ENCODE measurements at places on chromosomes 3 and 15.

- DNase-seq = no peak
These were observed 134.8 kb upstream of the RGMA start for GRCh38 chr15:93223803-93224202.

DNA sequence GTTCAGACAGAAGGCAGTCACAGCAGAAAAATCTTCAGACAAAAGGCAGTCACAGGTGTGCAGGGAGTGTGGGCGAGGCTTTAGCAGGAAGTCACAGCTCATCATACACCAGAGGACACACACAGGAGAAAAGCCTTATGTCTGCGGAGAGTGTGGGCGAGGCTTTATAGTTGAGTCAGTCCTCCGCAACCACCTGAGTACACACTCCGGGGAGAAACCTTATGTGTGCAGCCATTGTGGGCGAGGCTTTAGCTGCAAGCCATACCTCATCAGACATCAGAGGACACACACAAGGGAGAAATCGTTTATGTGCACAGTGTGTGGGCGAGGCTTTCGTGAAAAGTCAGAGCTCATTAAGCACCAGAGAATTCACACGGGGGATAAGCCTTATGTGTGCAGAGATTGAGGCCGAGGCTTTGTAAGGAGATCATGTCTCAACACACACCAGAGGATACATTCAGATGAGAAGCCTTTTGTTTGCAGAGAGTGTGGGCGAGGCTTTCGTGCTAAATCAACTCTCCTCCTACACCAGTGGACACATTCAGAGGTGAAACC, 27.6 kb downstream of the ZNF589 start:
- DNase-seq = no peak

- DNase-seq = no peak
These were observed 1.3 kb upstream of the TMIE start for GRCh38 chr3:46699676-46700523.

DNA sequence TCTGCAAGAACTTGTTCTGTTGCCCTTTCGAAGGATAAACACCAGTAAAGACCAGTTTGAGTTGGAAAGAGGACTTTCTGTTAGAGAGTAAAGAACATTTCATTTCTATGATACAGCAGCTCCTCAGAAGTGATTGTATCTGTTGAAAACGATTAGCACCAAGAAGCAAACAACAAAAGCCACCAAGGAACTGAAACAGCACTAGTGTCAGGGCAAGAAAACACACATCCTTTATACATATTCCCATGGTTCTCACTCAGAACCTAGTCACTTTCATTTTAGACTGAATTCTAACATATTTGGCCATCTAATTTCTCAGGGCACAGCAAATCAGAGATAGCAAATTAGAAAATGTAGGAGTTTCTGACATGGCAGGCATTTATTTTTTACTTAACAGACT, 116.1 kb downstream of the ATP1B3 start:
- DNase-seq = peak; percentile 26

GRCh38 chr3:113496924-113497323, 18.0 kb downstream of the SPICE1 start:
- DNase-seq = no peak

GRCh38 chr3:166526881-166527280, 689.7 kb upstream of the BCHE start:
- DNase-seq = no peak

DNA sequence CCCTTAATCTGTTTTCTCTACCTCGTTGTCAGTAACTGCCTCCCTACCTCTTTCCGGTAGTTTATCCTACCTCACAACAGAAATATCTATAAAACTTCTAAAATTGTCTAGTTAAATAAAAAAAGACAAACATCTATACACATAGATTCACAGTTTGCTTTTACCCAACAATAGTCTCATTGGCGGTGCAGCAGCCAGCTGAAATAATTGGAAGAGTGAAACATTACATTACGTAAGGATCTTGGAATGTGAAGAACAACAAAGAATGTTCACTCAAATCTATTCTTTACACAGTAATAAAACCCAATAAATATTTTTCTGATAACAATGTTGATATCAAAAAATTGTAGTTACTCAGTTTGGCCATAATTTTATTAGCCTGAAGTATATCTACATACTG, 115.5 kb upstream of the ARPP21 start:
- no peak for DNase-seq

DNA sequence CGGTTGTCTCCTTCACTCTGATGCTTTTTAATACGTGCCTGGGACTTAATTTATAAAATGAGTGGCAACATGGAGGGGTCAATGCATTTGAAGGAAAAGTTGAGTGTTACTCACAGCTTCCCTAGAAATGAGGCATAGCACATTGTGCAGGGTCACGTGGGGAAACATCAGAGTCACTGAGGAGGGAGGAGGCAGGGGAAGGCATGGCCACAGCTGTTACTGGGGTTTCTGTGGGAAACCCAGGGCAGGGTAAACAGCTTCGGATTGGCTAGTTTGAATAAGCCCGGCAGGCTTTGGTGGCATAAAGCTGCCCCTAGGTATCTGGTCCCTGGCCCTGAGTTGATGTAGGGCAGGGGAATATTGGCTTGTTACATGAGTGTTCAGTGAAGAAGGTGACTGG, 98.9 kb upstream of the ST8SIA2 start:
- no peak for DNase-seq
